Karpas-422 (cell line): ENCODE measurements at places on chromosomes 3 and 15.

DNA sequence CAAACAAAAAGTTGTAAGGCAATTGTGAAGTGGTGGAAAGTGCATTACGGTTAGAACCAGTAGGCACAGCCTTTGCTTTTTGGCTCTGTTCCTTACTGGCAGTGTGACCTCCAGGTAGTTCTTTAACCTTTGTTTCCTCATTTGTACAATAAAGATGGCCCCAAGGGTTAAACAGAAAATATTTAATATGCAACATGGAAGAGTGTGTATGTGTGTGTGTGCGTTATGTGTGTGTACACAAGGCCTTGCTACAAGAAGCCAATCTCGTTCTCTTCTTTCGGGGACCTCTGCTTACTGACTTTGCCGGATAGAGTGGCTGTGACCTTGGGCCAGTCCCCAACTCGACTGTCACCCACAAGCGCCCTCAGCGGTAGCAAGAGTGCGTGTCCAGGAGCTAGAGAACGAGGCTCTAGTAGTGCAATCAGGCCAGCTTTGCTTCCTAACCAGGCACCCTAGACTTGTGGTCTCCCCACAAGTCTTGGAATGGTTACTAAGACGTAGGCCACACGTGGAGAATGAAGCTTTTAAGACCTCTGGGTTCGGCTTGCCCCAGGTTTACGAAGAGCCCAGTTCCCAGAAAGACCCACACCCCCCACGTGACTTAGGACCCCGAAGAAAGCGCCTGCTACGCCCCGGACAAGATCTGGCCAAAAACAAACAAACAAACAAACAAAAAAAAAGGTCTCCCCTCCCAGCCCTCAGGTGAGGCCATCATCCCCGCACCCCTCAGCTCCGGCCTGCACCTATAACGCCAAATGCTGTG lies 593 bp downstream of the CIAO2A start:
- H3K27ac ChIP-seq, result peak overlapping the region; percentile 81
- peaks cover 54% of the 10 kb centered on the region for H3K4me1 ChIP-seq
- H3K36me3 ChIP-seq, result peaks cover 17% of the 10 kb centered on the region
- DNase-seq, result peak; percentile 84

DNA sequence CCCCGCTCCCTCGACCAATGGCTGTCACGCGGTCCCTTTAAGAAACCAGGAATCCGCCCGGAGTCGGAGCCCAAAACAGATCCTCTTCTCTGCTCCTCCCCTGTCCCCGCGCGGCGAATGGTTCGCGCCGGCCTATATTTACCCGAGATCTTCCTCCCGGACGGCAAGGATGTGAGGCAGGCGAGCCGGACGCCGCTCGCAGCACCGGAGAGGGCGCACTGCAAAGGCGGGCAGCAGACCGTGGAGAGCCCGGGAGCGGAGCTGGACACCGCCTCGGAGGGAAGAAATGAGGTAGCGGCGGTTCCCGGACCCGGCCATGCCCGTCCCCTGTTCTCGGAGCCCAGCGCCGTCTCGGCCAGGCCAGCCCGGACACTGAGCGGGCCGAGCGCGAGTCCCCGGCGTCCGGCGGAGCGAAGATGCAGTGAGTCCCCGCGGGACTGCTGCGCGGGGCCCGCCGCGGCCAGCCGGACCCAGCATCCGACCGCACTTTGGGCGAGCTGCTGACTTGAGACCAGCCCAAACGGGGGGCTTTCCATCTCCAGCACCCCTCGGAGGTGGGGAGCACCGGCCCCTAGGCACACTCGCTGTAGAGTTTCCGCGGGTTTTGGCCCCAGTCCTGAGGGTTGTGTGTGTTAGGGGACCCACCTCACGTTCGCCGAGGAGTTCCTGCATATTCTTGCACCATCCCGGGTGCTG lies at the start of gene FAM43A:
Gene FAM43A (plus strand): TSS at position 166 of the 696 bp plus-strand sequence. CDS start 944 bp downstream, outside the sequence.
- peak within 1 kb of the TSS; percentile 93 for H3K27ac ChIP-seq
- no peaks in the 10 kb centered on the region for H3K36me3 ChIP-seq
- peaks cover 56% of the 10 kb centered on the region for H3K4me1 ChIP-seq
- DNase-seq, result peak; percentile 98
- no peaks in the 10 kb centered on the region for H3K27me3 ChIP-seq

DNA sequence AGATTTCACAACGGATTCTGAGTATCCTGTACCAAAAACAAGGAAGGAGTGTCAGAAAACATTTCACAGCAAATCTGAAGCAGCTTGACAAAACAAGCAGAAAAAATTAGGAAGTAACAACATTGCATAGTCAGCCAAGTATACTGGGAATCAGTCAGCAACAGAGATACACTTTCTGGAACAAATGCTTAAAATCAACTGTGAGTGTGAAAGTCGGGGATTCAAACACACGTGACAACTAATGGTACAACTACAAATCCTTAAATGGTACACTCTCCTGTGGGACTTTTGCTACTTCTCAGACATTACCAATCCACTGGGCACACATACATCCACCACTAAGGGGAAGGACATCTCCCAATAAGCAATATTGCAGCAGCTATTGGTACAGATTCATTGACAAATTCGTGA lies 296.6 kb upstream of the MME start:
- no peak overlapping the region for H3K27ac ChIP-seq
- H3K36me3 ChIP-seq, result no peaks in the 10 kb centered on the region
- no peaks in the 10 kb centered on the region for H3K4me1 ChIP-seq
- no peak overlapping the region for H3K4me3 ChIP-seq
- DNase-seq, result no peak

- H3K4me3 ChIP-seq, result no peak overlapping the region
- no peak overlapping the region for H3K27ac ChIP-seq
- H3K36me3 ChIP-seq, result no peaks in the 10 kb centered on the region
- H3K27me3 ChIP-seq, result no peaks in the 10 kb centered on the region
- DNase-seq, result peak; percentile 60
- peaks cover 27% of the 10 kb centered on the region for H3K4me1 ChIP-seq
These were observed 8.8 kb downstream of the NEK10 start for GRCh38 chr3:27360113-27361078.

DNA sequence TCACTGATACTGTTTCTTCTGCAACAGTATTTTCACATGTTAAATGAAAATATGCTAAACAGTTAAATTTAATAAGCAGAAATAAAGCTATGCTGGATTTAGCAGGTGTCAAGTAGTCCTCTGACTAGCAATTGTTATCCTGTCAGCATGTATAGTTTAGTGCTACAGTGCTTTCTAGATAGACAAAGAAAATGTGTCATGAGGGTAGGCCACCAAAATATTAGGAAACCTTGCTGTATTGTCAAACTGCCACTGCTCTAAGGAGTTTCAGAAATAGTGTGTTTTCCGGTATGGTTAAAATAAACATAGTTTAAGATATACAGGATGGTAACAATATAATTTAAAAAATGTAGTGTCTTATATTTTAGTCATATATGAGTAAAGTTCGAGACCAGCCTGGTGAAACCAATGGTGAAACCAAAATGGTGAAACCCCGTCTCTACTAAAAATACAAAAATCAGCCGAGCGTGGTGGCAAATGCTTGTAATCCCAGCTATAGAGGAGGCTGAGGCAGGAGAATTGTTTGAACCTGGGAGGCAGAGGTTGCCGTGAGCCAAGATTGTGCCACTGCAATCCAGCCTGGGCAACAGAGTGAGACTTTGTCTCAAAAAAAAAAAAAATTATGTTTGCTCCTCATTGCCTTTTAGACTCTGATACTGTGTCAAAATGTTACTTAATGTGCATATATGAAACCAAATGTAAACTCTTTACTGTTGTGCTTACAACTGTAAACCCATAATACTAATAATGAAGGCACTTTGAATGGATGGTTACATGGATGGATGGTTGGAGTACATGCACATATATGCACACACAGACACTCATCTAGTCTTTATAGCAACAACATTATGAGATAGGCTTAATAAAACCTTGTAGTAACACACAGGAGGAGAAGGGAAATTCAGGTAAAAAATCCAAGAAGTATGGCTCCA lies 204.8 kb downstream of the RSRC1 start:
- DNase-seq, result no peak
- H3K27ac ChIP-seq, result no peak overlapping the region
- H3K4me3 ChIP-seq, result no peak overlapping the region
- peaks cover 30% of the 10 kb centered on the region for H3K4me1 ChIP-seq
